Fibroblast of skin of back (primary cell): ENCODE measurements at places on chromosomes 11 and 22.
A peak's percentile ranks its signal among the peaks of the same experiment; 100 is the strongest.

- DNase-seq, result peak; percentile 83
Observed at GRCh38 chr22:20750461-20751184, 23.3 kb upstream of the SERPIND1 start.

DNA sequence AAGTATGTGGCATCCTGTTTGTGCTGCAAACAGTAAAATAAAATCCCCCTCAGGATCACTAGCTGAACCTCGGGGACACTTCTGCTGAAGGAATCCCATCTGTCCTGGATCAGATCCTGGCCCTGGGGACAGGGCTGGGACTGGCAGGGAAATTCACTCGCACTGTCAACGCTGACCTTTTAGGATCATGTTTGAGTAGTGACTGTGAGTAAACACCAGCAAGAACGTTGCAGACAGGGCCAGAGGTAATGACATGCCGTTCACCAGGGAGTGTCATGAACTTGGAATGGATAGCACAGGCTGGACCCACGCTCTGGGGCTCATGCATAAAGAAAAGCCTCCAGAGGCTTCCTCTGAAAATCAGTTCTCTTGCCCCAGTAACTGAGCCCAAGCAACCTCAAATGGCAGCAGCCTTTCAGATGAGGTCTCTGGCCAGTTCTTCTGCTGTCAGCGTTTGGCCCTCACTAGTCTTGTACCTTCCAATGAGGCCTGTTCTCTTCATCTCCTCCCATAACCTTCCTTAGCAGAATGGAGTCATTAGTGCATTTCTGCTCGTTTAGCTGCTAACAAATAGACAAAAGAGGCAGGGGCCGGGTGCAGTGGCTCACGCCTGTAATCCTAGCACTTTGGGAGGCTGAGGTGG is 51.0 kb upstream of the BARX2 start:
- DNase-seq, result no peak

- DNase-seq, result peak; percentile 11
Observed at GRCh38 chr11:69086152-69087132, 37.7 kb downstream of the TPCN2 start.

GRCh38 chr11:8671651-8672062 is 10.8 kb downstream of the TRIM66 start:
- no peak for DNase-seq

GRCh38 chr11:117425679-117426296 is 98.1 kb downstream of the CEP164 start:
- no peak for DNase-seq
